Mucosa of gallbladder (tissue), 1 donor: ENCODE measurements at places on chromosomes 12 and 14. TPM values are rescaled to one million over a fixed set of nuclear protein-coding genes. Genes with fewer than 3 reads are reported as not detected.
A peak's percentile ranks its signal among the peaks of the same experiment; 100 is the strongest.

SYNE3 gene
- 9.5 TPM for total RNA-seq

SLC6A15 gene
- 0.12 TPM for total RNA-seq

EPYC gene
- total RNA-seq = not detected

POMT2 gene
- total RNA-seq = 36.5 TPM

SSTR1 gene
- 3.4 TPM for total RNA-seq

TSPAN19 gene
- total RNA-seq = not detected

TMEM30B gene
- 97.8 TPM for total RNA-seq

LIN7A gene
- total RNA-seq = 25.4 TPM

SERPINA12 gene
- total RNA-seq = not detected

DNA sequence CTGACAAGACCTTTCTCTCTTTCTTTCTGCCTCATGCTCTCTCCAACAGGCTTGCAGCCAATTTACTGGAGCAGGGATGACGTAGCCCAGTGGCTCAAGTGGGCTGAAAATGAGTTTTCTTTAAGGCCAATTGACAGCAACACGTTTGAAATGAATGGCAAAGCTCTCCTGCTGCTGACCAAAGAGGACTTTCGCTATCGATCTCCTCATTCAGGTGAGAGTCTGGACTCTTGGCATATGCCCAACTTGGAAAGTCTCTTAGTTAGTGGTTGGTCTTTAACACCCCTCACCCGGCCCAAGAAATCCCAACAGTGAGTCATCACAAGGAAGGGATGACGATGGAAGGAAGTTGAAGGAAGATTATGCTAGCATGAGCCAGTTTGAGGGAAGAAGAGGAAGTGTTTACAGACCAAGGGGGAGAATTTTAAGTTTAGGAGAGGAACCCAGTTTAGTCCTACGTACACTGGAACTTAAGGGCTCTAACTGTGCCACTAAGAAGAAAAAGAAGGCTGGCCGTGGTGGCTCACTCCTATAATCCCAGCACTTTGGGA, 189.7 kb downstream of the ETV6 start:
- peak; percentile 89 for DNase-seq

- no peak for DNase-seq
Measured at GRCh38 chr12:46946137-46946536, 120.3 kb upstream of the SLC38A4 start.

DNA sequence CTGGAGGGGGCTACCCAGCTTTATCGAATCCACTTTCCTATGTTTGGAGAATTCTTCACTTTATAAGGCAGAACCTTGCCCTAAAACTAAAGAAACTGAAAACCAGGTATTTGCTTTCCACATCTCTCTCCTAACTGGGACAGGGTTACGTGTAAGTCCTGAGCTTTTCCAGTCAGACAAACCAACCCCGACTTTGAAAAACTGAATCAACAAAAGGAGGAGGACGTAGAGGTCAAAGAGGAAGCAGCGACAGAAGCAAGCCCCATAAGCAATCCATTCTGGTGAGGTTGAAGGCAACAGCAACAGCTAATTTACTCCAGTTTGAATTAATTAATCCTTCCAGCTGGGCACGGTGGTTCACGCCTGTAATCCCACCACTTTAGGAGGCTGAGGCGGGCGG, 47.2 kb downstream of the LRP6 start:
- no peak for DNase-seq

- no peak for DNase-seq
Measured at GRCh38 chr14:24693353-24693737, 59.4 kb upstream of the GZMB start.

GRCh38 chr14:98951521-98952152, 320.4 kb downstream of the BCL11B start:
- DNase-seq = no peak

- DNase-seq = no peak
Measured at GRCh38 chr12:48486679-48487078, 4.4 kb downstream of the C12orf54 start.

DNA sequence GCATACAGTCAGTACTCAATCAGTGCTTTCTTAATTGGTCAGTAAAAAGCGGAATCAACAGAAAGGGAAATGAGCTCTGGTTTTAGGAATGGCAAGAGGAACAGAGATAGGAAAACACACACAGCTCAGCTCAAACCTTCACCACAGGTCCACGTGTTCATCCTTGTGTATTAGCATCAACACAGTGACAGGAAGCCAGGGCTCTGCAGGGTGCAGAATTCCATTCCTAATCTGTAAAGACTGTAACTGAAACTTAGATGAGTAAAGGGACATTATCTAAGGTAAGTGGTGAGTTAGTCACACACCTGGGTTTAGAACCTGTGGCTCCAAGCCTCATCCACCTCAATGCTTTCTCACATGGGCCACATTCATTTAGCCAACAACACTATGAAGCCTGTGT, 1242.2 kb upstream of the TMEM132C start:
- DNase-seq = no peak

- DNase-seq = peak; percentile 87
Measured at GRCh38 chr12:12405882-12406281, 49.0 kb downstream of the BORCS5 start.

- DNase-seq = no peak
Measured at GRCh38 chr14:28635387-28635786, 131.2 kb upstream of the FOXG1 start.

DNA sequence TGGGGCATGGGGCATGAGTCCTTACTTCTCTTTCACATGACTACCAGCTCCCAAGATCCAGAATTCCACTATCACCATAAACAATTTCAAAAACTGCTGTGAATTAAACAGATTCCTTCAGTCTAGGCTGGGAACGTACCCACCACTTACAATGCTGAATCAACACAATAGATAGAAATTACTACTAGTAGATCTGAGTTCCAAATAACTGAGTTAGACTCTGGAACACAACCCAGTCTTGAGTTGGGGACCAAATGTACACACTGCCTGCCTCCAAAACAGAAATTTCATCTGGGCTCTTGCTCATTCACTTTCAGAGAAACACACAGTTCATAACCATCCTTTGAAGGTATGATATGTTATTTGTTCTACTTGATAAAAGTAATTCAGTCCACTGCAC, 8.9 kb downstream of the CORO1C start:
- no peak for DNase-seq

- no peak for DNase-seq
Measured at GRCh38 chr12:69610729-69611128, at the start of gene LRRC10. TSS of gene LRRC10 (minus strand) at chr12:69610907. CDS start at chr12:69610838, 69 bp downstream.

DNA sequence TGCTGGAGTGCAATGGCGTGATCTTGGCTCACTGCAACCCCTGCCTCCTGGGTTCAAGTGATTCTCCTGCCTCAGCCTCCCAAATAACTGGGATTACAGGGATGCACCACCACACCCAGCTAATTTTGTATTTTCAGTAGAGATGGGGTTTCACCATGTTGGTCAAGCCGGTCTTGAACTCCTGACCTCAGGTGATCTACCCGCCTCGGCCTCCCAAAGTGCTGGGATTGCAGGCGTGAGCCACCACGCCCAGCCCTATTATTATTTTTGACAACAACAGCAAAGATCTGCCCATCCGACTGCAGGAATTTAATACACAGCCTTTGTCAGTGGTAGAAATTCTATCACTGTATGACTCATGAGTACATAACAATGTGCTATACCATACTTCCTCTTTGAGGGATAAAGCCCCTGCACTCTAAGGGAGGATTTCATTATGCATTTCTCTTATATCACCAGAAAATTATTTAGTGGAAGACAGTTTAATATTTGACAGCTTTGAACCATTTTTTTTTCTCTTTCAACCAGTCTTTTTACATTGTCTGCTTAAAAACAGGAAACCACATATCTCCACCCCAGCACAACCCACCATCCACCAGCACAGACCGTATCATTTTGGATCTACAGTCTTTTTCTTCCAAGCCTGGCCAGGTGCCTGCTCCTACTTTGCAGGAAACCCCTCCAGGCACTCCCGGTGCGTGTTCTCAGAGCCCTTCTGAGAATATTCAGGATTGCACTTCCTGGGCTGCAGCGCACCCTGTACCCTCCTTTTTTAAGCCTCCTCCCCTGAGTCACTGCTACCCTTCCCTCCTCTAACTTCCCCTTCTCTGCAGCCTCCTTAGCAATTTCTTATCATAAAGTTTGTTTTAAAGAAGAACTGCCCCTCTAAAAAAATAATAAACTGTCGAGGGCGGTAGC, 594 bp downstream of the ARHGDIB start:
- no peak for DNase-seq

DNA sequence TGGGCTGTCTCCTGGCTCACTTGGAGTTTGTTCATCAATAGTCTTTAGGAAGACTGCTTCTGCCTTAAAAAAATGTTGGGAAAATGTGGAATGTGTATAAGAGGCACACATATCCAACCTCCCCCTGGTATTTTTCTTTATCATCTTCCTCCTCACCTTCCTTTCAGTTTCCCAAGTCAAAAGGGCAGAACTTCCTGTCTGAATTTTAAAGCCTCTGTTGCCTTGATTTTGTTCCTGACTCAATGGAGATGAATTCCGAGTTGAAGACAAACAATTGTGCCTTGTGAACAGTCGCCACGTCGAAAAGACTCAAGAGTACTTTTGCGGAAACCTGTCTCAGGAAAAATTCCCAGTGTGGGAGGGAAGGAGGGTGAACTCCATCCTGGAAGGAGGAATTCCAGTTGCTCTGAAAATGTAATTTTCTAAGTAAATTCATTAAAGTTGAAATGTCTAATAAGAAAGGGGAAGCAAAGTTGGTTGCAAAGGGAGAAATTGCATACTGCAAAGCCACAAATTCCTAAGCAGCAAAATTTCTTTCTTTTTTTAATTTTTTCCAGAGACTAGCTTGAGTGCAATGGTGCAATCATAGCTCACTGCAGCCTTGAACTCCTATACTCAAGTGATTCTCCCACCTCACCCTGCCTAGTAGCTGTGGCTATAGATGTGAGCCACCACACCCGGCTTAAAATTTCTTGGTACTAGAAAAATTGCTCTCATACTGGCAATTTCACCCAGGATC, 50.2 kb upstream of the ELK3 start:
- no peak for DNase-seq

GRCh38 chr14:50601394-50601793, 41.4 kb downstream of the ATL1 start:
- no peak for DNase-seq

DNA sequence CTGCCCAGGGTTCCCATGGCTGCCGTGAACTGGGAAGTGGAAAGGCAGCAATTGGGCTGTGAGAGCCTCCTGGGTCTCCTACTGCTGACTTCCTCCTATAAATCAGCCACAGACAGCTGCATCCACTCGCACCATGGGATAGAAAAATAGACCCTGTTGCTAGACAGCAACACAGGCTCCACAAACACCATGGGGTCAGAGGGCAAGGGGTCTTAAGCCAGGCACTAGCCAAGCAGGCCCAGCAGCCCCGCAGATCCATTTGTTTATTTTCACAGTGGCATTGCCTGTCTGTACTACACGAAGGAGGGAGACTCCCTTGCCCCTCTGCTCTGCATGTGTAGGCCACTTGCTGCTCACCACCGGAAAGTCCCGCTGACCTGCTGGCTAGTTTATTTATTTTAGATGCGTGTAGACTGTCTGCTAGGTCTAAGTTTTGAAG, 139.8 kb downstream of the DACT1 start:
- DNase-seq = no peak

- DNase-seq = no peak
Measured at GRCh38 chr14:105061428-105062047, 3.7 kb downstream of the GPR132 start.

DNA sequence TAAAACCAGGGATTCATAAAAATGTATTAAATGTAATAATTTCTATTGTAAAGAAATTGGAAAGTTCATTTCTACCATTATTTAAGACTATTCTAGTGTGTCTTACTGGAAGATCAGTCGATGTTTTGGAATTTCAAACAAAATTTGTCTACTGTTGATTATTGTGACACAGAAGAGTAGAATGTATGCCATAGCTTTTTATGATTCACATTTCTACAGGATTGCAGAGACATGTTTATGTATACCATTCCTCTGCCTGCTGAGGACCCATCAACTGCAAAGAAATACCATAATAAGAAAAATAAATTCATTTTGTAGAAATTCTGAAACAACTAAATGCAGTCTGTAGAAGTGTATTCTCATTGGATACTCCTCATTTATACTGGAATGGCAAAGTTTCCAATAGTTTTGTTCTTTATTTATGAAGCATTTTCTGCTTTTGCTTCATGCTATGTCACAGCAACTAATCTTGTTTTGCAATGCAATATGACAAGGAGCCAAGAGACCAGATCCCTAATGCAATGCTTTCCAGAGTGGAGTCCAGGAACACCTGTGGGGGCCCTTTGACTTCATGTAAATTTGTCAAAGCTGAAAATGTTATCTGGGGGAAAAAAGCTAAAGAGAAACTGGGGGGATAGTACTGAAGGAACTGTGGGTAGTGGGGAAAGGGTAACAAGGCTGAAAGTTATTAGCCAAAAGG, 172.9 kb upstream of the LRIG3 start:
- no peak for DNase-seq

GRCh38 chr14:92539875-92540274, 26.3 kb downstream of the RIN3 start:
- no peak for DNase-seq

GRCh38 chr12:1525858-1526257, 68.5 kb downstream of the FBXL14 start:
- no peak for DNase-seq

DNA sequence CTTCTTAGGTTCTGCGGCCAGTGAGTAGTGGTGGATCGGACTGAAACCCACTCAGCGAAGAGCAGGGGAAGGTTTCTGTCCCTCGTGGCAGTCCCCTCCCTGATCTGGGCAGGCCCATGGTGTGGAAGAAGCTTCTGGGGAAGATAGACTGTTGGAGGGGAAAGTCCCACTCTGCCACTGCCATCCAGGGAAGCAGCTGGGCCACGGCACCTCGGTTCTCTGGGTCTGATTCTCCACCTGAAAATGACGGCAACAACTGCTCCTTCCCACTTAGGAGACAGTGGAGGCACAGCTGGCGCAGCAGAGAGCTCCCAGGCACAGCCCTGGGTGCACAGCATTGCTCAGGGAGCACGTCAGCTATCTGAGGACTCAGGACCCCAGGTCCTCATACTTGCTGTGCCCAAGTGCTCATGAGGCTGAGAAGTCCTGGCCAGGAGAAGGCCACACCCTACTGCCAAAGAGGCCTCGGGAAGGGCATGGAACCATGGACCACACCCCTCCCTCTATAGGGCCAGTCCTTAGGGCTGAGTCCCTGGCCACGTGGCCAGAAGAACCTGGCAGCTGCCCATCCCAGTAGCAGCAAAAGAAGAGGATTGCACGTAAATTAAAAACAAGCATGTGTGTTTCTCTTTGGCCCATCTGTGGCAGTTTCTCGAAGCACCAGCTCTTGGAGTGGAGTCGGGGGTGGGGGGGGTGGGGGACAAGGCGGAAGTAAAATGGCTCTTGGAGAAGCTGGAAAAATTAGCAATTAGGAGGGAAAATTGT, 85.3 kb upstream of the BCL11B start:
- no peak for DNase-seq

- DNase-seq = no peak
Measured at GRCh38 chr14:79829405-79830166, 381.7 kb downstream of the DIO2 start.

DNA sequence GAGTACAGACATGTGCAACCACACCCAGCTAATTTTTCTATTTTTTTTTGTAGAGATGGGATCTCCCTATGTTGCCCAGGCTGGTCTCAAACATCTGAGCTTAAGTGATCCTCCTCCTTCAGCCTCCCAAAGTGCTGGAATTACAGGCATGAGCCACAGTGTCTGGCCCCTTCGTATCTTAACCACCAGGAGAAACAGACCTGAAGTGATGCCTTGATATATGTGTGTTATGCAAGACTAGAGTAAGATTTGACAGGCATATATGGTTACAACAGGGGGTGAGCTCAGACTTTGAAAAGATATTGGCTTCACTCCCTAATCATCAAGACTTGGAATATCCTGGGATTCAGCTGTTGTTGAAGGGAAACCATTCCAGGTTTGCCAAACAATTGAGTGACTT, 10.7 kb upstream of the GALNT6 start:
- no peak for DNase-seq
